ENCODE measurements at places on chromosomes 4 and X.

- no peak for DNase-seq
Observed at GRCh38 chr4:16636912-16637630, 261.4 kb downstream of the LDB2 start.

GRCh38 chrX:123753656-123754350 is 21.0 kb upstream of the THOC2 start:
- no peak for DNase-seq

GRCh38 chrX:9535101-9535500 is 70.2 kb downstream of the TBL1X start:
- no peak for DNase-seq

GRCh38 chr4:123573866-123574508 is 177.4 kb downstream of the SPRY1 start:
- DNase-seq = no peak

GRCh38 chrX:96650023-96650422 is 34.6 kb upstream of the DIAPH2 start:
- no peak for DNase-seq

GRCh38 chrX:104137496-104137895 is 19.3 kb downstream of the SLC25A53 start:
- no peak for DNase-seq

DNA sequence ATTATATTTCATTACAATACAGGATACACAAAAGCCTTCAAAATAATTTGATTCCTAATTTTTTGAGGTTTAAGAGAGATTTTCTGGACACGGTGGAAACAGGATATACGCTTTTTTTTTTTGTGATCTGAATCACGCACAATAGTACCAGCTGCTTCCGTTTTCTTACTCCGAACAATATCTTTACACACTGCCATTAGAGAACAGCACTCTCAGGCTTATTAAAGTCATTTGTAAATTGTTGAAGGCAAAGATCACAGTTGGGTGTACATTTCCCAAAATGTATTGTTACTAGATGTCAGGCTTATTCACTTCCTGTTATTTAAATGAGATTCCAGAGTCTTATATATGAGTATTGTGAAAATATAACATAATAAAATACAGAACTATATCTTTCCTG is 71.5 kb downstream of the TMEM47 start:
- no peak for DNase-seq

Measured in fibroblast of skin of left biceps (primary cell).